ENCODE measurements at places on chromosomes 12 and 14. TPM values are rescaled to one million over a fixed set of nuclear protein-coding genes. Genes with fewer than 3 reads are reported as not detected.

The ADCY4 gene
- total RNA-seq = 54.5 TPM

The MGST1 gene
- 666 TPM for total RNA-seq

The RNF31 gene
- total RNA-seq = 67.4 TPM

The REP15 gene
- 7.2 TPM for total RNA-seq

GRCh38 chr12:103241184-103241583 lies 254.6 kb downstream of the C12orf42 start:
- H3K36me3 ChIP-seq = no peaks in the 10 kb centered on the region
- no peak overlapping the region for H3K27ac ChIP-seq
- H3K27me3 ChIP-seq = no peaks in the 10 kb centered on the region
- H3K4me1 ChIP-seq = no peaks in the 10 kb centered on the region
- H3K4me3 ChIP-seq = no peak overlapping the region

GRCh38 chr12:94404854-94405253 lies 54.8 kb downstream of the CEP83 start:
- peaks cover 10% of the 10 kb centered on the region for H3K4me1 ChIP-seq
- DNase-seq = no peak
- no peak overlapping the region for H3K4me3 ChIP-seq
- H3K27ac ChIP-seq = no peak overlapping the region

- H3K4me3 ChIP-seq = no peak overlapping the region
- DNase-seq = no peak
- no peaks in the 10 kb centered on the region for H3K4me1 ChIP-seq
- H3K27me3 ChIP-seq = no peaks in the 10 kb centered on the region
- no peak overlapping the region for H3K27ac ChIP-seq
- H3K36me3 ChIP-seq = no peaks in the 10 kb centered on the region
Observed at GRCh38 chr12:25308756-25309155, 58.0 kb upstream of the KRAS start.
